HS-5 (cell line): ENCODE measurements at places on chromosomes 6 and 20.

DNA sequence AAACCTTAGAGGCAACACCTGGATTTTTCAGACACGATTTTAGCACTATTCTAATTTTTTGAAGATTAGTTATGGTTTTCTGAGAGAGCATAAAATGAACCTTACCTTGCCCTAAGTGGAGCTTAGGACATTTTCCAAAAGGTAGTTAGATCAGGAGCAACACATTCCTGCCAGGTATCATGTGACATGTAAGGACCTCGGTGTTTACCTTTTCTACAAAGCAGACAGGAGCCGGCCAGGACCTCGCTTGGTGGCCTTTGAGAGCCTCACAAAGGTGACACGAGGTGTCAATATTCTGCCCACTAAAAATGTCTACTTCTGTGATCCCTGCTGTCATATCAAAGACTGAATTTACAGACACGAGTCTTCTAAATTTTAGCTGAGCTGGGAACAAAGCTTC, 174.9 kb downstream of the SMOC2 start:
- DNase-seq, result no peak

- DNase-seq, result no peak
These were observed 154.1 kb upstream of the RUNX2 start for GRCh38 chr6:45174045-45174444.

- no peak for DNase-seq
These were observed 60.3 kb downstream of the SAMD3 start for GRCh38 chr6:130162421-130162820.

DNA sequence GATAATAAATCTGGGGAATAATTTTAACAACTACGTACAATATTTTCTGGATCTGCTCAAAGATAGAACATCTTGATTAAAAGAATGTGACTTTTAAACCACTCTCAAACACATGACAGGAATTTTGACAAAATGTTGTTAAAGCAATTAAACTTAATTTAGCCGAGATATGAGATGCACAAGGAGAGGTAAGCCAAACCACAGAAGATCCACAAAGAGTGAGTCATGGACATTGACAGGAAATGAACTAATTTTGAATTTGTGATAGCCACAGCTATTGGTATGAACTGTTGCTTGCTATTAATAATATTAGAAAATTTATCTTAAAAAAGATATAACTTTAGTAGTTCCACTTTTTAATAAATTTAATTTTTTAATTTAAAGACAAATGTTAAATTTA, 27.8 kb upstream of the VGLL2 start:
- peak; percentile 33 for DNase-seq

- DNase-seq, result no peak
These were observed 74.7 kb downstream of the SOBP start for GRCh38 chr6:107564589-107564951.

DNA sequence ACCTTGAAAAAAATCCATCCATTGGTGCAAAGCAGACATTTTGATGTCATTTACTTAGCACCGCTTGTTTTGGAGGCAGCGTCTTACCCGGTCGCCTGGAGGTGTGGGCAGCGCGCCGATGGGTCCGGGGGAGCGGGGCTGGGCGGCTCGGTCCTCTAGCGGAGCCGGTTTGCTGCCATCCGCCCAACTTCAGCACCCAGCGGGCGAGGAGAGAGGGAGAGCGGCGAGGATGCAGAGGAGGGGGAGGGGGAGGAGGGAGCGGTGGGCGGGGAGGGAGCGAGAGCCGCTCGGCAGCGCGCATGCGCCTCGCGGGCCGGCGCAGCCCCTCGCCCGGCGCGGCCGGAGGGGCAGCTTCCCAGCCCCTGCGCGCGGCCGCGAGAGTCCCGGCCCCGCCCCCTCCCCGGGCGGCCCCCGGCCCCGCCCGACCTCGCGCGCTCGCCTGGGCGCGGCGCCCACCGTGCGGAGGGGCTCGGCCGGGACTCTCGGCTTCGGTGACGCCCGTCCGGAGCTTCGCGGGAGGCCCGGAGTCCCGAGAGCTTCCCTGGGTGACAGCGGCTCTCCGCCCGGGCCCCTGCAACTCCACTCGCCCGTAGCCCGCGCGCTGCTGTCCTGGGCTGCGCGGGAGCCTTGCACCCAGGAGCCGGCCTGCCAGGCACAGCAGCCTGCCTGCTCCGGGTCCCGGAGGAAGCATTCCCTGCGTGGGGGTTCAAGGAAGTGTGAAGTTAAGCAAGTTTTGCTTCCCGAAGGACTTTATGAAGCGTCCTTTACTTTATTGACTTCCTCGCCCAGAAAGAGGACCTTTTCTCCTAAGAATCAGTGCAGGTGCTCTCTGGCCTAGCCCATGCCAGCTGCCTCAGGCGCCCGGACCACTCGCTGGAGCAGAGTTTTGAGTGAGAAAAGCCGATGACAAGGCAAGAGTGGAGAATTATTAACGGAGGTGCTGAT, at the start of gene RGS17:
Gene RGS17 (minus strand): TSS at position 246 of the 945 bp plus-strand sequence. CDS start 87,264 bp downstream, outside the sequence.
- DNase-seq, result no peak

- DNase-seq, result no peak
These were observed 28.5 kb downstream of the MYH7B start for GRCh38 chr20:34983995-34984735.

DNA sequence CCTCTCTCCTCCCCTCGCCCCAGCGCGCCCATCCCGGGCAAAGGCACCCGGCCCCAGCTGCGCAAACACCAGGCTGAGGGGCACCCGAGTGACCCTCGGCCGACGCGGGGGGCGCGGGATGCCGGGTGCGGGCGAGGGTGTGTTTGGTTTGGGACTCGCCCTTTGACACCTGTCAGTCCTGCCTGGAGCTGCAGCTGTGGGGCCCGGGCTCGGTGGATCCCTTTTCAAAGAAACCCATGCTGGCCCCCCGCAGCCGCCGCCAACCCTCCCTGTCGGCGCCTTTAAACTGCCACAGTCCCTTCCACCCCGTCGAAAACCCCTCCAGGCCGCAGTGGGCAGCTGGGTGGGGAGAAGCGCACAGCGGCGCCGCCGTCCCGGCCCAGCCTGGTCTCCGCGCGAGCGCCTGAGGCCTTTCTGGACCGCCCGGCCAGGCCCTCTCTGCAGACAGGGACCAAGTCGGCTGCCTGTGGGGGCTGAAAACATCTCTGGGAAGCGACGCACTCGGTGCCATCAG, 5.5 kb downstream of the FOXQ1 start:
- no peak for DNase-seq

DNA sequence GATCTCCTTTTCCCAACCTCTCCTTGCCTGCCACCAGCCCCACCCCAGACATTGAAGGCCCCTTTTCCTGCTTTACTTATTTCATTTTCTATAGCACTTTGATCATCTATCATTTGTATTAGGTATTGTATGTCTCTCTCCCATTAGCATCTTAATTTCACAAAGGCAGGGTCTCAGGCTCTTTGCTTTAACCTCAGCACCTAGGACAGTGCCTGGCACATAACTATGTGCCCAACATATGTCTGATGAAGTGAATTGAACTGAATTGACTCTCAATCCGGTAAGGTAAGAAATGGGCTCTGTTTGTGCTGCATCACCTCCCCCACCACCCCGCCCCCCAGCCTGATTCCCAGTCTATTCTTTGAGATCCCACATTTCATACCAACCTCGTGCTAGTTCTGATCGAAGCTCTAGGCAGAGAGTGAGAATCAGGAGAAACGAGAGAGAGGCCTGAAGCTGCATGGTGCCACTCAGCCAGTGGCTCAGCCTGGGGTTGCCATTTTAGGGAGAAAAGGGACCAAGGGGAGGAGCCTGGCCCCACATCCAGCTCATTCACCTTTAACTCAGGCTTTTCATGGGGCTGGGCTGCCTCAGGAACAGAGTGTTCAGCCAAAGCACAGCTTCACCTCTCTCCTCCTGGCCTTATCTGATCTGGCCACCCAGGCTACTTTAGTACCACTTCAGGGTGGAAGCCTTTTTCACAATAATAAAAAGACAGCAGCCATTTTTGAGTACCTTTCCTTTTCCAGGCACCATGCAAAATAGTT, at the start of gene SPINT3:
Gene SPINT3 (minus strand): TSS at position 476 of the 767 bp plus-strand sequence. CDS start 14 bp downstream, at position 462.
- no peak for DNase-seq

DNA sequence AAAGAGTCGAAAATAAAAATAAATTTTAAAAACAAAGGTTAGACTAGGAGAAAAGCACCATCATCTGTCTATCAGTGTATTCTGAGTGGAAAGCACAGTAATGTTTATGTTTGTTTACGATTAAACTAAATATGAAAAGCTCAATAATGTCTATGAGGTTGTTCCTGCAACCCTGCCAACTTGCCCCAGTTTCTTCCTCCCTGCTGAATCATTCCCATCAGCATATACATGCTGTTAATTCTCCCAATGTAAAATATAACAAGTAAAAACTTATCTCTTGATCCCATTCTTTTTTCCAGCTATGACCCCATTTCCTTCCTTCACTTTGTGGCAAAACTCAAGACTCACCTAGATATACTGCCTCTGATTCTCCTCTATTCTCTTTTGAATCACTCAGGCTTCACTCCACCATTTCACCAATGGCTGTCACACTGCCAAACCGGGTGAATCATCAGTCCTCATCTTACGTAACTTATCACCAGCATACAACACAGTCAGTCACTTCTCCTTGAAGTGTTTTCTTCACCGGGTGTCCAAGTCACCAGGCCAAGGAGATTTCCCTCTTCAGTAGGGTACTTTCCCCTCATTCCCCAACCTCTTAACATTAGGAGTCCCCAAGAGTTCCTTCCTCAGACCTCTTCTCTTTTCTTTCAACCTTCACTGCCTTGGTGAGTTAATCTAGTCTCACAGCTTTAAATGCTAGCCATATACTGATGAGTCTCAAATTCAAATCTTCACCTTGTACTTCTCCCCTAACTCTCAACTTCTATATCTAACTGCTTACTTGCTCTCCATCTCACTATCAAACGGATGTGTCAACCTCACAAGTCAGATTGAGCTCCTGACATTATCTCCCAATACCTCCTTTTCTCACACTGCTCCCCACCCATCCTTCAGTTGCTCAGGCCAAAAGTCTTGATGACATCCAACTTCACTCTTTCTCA, 6.2 kb downstream of the TMEM242 start:
- peak; percentile 90 for DNase-seq

- DNase-seq, result peak; percentile 63
These were observed 118.3 kb upstream of the SIRPA start for GRCh38 chr20:1776681-1777475.

GRCh38 chr20:7463290-7463689, 477.0 kb downstream of the HAO1 start:
- DNase-seq, result no peak

- no peak for DNase-seq
These were observed 242.2 kb downstream of the NRN1 start for GRCh38 chr6:5764401-5764955.
